ENCODE measurements at places on chromosomes 16 and 17.
A peak's percentile ranks its signal among the peaks of the same experiment; 100 is the strongest.

DNA sequence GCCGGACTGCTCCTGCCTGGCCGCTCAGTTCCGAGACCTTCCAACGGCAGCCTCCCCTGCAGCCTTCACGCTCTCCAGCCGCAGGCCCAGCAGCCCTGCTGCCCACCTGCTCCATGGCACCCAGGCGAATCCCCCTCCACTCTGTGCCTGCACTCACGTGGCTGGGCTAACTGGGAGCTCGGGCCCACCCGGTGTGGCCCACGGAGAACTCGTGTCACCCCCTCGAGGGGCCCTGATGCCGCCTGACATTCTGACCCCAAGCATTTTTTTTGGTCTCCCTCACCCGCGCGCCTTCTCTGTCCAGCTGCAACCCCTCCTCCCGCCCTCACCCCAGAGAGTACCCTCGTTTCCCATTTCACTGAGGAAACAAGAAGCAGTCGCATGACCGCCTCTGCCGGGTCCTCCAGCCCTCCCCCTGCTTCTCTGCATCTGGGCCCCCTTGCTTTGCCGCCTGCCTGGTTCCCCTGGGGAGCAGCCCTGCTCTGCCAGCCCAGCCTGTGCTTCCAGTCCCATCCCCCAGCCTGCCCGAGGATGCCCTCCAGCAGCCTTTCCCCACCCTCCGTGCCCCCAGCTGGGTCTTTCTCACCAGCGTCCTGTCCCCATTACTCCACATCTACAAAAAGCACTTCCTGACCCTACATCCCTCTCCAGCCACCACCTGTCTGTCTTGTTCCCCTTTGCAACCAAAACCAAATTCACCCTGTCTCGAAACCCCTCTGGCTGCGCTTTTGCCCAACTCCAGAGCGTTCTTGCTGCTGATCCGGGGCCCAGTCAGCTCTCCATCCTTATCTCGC, 146.4 kb upstream of the CHMP6 start:
- DNase-seq, result no peak

- no peak for DNase-seq
These were observed 185.5 kb upstream of the SOX9 start for GRCh38 chr17:71935341-71935740.

DNA sequence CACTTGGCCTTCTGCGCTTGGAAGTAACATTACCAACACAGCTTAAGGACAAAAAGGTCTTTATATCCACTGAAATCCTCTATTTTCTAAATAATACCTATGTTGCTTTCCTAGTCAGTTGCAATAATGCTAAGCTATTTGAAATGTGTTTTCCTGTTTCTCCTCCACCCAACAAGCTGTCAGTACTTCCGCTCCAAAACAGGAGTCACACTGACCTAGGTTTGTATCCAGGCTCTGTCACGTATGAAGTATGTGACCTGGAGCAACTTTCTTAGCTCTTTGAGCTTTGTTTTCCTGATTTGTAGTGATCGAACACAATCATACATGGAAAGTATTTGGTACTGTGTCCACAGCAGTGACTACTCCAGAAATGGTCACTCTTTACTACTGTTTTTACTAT, 24.3 kb upstream of the MYLK3 start:
- DNase-seq, result no peak

DNA sequence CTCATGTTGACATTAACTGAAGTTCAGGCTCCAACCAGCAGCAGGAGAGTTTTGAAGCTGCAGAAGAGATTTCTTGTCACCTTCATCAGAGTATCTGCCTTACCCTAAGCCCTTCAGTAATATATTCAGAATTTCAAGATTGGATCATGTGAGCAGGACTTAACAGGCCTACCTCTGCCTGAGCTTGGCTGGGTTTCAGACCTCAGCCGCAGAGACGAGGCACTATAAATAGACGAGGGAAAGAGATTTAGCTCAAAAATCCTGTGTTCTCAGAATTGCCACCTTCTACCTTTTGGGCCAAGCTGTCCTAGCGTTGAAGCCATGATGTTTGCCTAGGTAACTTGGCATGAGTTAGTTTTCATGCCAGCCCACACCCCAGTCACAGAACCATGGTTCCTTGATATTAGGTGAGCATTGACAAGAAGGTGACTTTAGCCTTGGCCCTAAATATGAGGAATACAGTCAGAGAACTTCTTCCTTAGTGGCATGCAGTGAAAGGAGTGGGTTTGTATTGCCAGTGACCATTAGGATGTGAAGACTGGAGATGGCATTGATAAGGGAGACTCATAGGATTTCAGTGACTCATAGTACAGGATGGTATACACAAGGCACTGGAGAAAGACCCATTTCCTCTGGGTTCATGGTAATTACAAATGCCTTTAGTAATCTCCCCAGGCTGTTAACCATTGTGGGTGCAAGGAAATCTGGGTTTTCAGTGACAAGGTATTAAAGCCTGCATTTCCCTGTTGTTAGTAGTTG, 224.3 kb downstream of the MSI2 start:
- DNase-seq, result no peak

DNA sequence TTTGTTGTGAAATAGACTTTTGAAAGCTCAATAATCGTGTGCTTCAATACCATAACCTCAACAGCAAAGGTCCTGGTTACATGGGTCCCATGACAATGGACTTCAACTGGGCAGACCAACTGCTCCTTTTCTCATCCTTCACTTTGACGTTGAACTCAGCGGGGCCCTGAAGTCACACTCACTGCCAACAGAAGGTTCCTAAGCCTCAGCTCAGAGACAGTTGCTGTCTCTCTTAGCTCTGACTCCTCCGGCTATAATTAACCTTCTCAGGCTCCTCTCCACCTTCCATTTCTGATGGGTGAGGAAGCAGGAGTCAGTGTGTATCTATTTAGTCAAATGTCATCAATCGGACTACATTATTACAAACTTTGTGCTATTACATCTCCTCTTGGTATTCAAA, 23.8 kb downstream of the MPP3 start:
- no peak for DNase-seq

DNA sequence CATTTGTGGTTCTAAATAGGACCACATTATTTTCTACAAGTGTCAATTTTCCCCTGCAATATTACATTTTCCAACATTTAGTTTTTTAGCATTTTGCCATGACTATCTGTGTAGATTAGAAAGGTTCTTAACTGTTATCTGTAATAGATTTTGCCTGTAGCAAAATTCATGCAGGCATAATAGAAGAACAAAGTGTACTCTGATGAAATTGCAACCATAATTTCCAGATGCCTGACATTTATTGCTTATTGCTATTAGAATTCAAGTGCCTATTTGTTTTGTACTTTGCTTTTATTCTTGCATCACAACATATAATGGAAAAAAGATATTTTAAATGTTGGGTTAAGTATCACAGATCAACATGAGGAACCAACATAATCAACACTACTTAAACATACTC, 337.7 kb downstream of the TOX3 start:
- DNase-seq, result no peak

- DNase-seq, result no peak
These were observed 14.8 kb downstream of the MYLK3 start for GRCh38 chr16:46733319-46733830.

GRCh38 chr17:64130559-64131001, 636 bp upstream of the ERN1 start:
- DNase-seq, result no peak

- DNase-seq, result no peak
These were observed 266.5 kb upstream of the PSMD7 start for GRCh38 chr16:74030000-74030706.

DNA sequence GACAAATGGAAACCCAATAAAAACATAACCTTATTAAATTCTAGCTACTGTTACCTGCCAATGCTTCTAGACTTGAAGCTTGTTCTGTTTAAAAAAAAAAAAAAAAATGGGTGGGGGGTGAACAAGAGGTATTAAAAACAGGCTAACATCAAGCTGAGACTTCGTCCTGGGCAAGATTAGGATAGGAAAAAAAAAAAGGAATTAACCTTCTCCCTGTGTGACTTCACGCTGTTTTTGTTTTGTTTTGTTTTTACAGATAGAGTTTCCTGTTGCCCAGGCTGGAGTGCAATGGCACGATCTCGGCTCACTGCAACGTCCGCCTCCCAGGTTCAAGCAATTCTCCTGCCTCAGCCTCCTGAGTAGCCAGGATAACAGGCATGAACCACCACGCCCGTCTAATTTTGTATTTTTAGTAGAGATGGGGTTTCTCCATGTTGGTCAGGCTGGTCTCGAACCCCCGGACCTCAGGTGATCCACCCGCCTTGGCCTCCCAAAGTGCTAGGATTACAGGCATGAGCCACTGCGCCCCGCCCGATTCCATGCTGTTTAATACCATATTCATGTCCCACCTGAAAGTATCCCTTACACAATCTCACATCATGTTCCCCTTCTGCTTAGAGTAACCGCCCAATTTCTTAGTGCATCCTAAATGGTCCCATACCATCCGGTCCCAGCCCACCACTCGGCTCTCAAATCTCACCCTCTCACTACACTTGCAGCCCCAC, 2.2 kb downstream of the USP31 start:
- DNase-seq, result no peak

- no peak for DNase-seq
These were observed 11.2 kb downstream of the P2RX1 start for GRCh38 chr17:3905017-3905520.

GRCh38 chr16:87702325-87702811, 63.4 kb downstream of the KLHDC4 start:
- no peak for DNase-seq

DNA sequence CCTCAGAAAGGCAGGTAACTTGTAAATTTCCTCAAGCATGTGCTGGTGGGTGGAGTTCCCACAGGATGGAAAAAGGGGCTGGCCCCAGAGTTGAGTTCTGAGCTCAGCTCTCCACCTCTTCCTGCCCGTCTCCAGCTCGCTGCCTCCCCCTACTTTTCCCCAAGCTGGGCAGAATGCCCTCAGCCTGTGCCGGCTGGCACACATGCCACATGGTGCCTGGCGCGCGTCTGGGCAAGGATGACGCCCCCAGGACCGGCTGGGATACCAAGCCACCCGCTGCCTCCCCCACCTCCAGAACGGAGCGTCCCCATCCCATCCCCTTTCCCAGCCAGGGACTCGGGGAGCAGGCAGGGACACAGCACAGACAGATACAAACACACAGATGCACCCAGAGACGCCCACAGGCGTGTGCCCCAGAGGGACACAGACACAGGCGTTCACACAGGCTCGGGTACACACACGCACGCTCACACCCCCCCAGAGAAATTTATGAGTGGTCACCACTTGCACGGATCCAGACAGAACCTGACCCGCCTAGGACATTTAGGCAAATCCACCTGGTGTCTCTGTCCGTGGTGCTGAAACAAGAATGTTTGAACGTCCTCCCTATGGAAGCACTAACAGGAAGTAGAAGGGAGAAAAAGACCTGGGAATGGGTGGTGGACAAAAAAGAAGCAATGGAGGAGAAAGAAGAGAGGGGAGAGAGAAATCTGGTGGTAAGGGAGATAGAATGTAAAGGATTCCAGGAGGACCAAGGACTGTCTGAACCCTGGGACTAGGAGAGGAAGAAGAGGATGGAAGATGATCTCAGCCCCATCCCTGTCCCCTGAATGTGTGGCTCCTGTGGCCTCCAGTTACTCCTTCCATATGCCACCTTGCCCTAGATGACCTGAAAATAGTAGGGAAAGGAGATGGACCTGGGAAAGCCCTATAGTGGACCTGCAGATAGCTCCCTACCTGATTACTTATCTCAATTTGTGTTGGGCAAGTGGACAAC, 15.5 kb downstream of the NEUROD2 start:
- DNase-seq, result no peak

DNA sequence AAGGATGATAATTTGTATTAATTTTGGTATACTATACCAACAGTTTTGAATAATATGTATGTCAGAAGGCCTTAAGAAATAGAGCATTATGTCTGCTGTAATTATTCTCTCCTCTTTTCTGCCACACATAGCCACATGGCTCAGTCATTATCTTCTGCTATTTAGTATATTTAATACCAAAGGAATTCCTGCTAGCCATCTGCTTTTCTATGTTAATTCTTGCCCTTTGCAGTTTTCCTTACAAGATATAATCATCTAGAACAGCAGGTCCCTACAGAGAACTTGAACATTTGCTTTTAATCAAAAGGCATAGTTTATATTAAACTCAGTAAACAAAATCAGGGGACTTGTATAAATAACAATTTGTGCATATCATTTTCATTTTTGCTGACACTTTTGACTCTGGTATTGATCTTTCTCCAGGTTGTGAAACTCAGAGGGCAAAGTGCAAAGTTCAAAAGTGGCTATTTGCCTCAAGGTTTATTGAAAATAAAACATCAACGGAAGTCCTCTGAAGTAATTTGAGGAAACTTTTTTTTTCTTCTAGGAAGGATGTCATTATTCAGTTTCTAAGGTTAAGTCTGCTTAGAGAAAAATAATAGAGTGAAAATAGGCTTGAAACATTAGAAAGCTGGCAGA, 702.0 kb downstream of the KCNJ2 start:
- no peak for DNase-seq

DNA sequence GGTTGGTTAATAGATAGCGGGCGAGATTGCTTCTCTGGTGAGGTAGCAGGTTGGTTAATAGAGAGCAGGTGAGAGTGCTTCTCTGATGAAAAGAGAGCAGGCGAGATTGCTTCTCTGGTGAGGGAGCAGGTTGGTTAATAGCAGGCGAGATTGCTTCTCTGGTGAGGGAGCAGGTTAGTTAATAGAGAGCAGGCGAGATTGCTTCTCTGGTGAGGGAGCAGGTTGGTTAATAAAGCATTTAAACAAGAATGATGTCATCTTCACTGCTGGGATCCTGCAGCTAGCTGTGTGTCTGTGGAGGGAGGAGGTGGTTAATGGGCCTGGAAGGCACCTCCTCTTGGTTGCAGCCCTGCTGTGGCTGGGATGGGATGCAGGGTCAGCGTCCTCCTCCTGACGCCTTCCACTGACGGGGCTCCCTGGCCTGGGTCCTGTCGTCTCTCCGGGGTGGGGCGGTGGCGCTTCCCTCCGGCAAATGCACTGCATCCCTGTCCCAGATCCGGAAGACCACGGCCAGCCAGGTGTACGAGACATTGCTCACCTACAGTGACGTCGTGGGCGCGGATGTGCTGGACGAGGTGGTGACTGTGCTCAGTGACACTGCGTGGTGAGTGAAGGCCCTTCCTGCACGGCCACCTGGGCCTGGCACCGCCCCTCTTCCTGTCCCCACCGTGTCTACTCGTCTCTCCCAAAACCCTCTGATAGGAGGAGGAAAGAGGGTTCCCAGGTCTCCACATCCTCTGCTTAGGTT, 99.2 kb upstream of the ZNF750 start:
- no peak for DNase-seq

GRCh38 chr17:3167574-3167973, 29.7 kb upstream of the OR1A2 start:
- DNase-seq, result no peak

DNA sequence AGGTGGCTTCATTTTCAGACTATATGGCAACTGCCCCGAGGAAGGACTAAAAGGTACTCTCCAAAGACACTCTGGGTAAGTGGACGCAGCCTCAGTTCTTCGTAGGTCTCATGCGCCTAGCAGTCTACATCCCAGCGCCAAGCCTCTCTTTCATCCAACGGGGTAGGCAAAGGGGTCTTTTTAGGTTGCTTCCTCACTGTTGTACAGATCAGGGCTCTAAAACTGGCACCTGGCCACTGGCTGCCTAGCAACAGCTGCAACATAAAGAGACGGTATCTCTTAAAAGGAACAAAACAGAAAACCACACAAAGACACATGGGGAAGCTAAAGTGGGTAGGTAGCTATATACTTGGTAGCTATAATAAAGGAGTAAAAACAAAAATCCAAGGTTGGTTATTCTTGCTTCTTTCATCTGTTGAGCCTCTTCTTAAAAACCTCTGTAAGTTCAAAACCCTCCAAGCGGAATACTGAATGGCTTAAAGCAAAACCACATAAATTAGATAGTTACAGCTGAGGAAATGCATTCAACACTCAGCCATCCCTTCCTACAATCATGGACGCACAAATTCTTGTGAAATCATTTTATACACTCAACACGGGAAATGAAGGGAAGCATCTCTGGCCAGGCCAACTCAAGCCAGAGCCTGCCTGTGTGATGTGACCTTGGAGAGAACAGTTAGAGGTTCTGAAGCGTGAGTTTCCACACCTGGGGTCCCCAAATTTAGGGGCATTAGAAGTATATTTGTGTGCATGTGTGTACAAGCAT, 22.7 kb downstream of the CYTH1 start:
- peak; percentile 54 for DNase-seq

Measured in stimulated activated CD8-positive, alpha-beta memory T cell treated with anti-CD3 and anti-CD28 coated beads, Interleukin-7, amount 100 ng/mL, for 1 hour (primary cell).